ENCODE measurements at places on chromosomes 3 and 15.
A peak's percentile ranks its signal among the peaks of the same experiment; 100 is the strongest.

GRCh38 chr3:28250999-28251398 is 9.6 kb downstream of the CMC1 start:
- no peak for DNase-seq

DNA sequence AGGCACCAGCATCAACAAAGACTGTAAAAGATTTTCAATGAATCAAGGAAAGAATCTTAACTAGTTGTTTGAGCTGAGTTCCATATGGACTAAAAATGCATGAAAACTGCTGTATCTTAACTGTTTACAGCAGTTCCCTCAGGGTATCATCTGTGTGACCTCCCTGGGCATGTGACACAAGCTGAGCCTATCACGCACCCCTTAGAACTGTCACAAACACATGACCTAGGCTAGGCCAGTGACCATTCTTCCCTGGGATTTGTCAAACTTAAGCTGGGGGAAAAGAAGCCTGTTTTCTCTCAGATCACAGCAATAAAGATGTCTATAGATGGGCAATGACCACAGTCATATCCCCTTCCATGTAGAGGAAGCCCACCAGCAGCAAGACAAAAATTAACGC is 35.7 kb downstream of the IGF2BP2 start:
- DNase-seq = no peak

DNA sequence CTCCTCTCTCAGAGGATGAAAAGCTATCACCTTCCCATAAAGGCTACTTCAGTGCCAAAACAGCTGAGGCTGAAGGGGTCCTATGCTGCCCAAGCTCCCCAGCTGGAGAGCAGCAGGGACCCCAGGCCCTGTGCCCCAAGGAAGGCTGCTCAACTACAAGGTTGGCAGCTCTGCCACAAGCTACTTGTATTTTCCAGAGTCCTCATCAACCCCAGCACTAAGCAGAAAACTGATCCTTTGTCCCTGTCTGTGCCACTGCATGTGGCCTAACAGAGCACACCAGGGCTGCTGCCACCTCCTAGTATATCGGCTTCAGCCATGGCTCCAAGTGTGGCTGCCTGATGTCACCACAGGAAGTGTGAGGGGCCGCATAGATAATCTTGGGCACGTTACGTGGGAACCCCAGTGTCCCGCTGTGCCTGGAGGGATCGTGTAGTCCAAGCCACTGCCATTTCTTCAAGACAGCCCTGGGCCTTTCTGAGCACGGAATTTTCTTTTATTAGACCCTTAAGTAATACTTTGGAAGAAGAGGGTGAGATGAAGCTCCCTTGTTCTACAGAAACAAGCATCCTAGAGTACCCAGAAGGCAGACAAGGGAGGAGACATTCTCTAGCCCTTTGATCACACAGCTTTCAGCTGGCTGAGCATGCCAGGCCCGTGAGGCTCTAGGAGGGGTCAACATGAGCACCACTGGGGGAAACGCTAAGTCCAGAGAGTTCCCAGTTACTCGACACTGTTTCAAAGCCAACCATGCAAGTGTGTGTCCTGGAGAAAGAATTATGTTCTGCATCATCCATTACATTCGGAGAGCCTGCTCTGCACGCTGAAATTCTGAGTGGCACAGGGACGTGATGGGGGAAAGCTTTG is 60.7 kb downstream of the CAPN7 start:
- no peak for DNase-seq

DNA sequence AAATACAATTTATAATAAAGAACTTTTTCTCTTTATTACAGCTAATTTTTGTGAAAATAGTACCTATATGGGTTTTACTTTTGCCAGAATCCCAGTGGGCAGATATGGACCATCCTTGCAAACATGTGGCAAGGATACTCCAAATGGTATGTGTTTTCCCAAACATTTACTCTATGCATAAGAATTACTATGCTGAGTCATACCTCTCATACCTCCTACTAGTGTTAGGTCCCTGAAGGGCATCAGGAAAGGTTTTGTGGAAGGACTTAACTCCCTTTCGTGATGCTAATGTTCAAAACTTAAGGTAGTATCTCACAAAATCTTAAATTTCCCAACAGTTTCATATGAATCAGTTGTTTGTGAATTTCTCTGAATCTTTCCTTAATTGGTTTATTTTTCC is 21.3 kb downstream of the ADGRG7 start:
- no peak for DNase-seq

DNA sequence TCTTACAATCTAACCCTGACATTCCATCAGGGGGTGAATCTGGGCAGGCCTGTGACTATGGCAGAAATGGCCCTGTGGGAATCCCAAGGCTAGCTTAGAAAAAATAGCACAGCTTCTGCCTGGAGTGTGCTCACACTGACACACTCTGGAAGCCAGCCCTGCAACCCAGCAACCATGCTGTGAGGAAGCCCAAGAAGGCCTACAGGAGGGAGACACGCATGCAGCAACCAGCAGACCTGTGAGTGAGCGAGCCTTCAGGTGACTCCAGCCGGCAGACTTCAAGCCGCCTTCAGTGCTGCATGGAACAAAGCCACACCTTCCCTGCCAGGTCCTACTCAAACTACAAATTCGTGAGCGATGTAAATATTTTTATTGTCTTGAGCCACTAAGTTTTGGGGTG is 26.1 kb downstream of the RAB6B start:
- DNase-seq = no peak

- peak; percentile 2 for DNase-seq
Measured at GRCh38 chr3:16317561-16317945, 52.5 kb downstream of the OXNAD1 start.

DNA sequence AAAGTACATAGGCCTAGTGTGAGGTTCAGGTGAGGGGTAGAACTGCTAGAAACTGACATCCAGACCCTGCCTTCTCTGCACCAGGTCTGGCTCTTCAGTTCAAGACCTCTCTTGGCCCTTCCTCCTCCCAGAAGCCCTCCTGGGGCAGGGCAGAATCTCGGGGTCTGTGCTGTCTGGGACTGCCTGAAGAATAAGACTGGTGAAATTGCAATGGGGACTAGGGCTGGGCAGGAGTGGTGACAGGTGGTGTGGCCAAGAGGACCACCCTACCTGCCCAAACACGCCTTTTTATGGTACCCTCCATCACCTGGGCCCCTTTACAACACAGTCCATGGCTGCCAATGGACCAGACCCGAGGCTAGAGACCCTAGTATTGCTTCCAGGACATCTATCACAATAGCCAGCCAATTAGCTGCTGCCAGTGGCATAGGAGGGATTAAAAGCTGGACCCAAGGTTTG is 1.5 kb upstream of the NCKIPSD start:
- DNase-seq = no peak

Data from AG20443 (cell line).